ENCODE measurements at places on chromosomes 4 and X.

DNA sequence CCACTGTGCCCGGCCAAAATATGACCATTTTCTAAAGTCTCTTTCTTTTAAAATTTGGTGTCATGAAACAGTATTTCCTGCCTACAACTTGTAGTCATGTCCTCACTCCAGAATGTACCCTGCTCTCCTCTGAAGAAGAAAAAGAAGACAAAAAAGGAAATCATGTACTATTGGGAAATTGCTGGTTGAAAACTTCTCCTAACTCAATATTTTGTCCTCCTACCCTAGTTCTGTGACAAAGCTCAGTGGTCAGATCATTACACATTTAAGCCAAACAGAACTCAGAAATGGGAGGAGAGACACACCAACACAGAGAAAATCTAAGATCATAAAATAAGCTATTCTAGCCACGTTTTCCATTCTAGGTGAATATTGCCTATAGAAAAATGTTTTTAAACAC lies 127.7 kb downstream of the IRF2 start:
- no peak for DNase-seq

DNA sequence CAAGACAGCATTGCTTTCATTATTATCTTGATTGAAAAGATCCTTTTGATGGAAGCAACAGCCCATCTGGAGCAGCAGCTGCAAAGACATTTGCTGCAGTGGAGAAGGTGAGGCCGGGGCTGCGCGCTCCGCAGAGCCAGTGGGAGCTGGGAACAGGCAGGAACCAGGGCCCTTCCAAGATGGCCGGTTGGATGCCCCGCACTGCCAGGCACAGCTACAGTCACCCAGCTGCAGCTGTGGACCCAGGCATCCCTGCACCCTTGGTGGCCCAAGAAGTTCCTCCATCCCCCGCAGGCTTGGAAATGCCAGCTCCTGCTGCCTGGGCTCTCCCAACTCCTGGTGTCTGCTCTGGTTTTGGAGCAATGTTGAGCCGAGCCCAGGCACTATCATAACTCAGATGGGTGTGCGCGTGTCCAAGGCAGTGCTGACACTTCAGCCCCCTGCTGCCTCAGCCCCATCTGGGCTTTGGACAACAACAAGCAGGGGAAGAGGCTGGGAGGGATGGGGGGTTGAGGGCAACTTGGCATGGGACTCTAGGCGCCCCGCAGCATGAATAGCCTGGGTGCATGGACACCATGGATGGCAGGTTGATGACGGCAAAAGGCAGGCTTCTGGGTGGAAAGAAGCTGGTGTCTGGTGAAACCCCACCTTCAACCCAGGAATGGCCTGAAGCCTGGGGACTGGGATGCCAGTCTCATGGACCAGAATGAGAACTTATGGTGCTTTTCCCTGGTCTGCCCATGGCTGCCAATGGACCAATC lies 371.8 kb downstream of the FSTL5 start:
- no peak for DNase-seq

GRCh38 chr4:150211799-150212445 lies 133.7 kb downstream of the DCLK2 start:
- DNase-seq = no peak

DNA sequence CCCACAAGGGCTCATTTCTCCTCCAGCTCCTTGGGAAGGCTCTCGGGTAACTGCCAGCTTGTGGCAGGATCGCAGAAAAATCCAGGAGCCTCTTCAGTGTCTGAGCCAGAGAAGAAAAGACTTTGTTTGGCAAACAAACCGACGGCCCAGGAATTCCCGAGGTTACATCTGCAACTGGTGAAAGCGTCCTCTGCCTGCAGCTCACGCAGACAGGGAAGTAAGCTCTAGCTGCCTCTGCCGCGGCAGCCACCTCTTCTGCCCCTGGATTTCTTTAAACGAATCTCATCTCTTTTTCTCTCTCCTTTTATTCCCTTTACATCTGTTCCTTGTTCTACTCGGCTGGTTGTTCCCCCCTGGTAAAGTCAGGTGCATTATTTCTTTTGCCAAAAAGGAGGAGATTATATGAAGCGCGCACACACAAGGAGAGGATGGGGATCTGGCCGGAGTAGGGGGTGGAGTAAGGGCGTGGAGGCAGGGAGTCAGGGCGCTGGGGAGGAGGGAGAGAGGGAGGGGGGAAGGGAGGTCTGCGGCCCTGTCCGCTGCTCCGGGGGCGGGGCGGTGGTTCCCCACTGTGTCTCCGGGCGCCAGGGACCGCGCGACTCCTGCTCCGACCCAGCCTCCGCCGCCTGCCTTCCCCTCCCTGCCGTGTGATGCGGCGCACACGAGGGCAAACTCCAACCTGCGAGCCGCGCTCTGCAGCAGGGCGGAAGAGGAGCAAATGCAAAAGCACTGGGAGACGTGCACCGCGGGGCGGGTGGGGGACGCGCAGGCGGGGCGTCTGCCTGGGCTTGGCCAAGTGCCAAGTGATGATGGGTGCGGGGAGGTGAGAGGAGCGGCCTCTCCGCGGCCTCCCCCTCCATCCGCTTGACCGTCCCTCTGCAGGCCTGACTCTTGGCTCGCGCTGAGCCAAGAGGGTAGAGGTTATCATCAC lies at the start of gene DCHS2:
DCHS2 (minus strand) TSS at position 459 of the 931 bp plus-strand sequence; CDS start at position 15, 444 bp downstream.
- DNase-seq = no peak

GRCh38 chrX:132957211-132958090 lies 978 bp downstream of the HS6ST2 start:
- no peak for DNase-seq

GRCh38 chr4:152352622-152353116 lies 183.2 kb downstream of the FBXW7 start:
- peak; percentile 93 for DNase-seq

DNA sequence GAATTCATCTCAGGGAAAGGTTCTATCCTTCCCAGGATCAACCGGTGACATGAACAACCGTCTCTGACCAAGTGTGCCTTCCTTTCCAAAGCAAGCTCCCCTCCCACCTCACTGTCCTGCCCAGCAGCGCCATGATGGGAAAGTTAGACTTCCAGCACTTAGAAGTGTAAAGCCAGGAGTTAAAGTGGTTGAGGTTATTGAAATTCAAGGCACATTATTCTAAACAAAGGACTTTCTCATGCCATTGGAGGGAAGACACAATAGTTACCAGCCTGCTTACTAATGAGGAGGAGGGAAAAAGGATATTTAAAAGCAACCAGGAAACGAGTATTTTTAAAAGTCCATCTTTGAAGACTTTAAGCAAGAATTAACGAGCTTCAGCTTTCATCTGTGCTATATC lies 96.8 kb downstream of the NSUN7 start:
- no peak for DNase-seq

DNA sequence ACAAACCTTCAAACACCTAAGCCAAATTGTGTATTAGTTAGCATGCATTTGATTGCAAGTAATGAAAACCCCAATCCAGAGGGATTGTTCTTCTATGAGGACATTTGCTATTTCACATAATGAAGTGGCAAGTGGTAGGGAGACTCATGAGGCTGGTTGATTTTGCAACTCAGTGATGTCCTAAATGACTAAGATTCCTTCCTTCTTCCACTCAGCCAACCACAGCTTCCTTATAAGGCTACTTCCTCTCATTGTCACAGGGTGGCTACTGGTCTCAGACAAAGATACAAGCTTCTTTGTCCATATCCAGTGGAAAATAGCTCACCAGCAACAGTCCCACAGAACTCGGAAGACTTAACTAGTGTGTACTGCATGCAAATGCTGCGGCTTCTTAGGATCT lies 5.3 kb upstream of the OTC start:
- no peak for DNase-seq

DNA sequence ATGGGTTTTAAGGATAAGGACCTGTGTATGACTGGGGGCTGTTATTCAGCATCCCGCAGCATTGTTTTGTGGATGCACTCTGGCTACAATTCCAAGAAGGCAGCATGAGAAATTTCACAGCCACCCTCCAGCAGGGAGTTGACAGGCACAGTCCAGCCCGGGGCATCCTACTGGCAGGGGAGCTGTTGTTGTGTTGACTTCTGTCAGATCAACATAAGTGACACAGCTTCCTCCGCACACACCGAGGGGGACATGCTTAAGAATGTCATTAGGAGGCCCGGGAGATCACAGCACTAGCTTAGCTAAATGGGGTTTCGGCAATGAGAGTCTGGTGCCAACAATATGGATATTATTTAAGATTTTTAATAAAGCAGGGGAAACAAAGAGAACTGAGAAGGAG lies 326.5 kb downstream of the ASMT start:
- DNase-seq = no peak

DNA sequence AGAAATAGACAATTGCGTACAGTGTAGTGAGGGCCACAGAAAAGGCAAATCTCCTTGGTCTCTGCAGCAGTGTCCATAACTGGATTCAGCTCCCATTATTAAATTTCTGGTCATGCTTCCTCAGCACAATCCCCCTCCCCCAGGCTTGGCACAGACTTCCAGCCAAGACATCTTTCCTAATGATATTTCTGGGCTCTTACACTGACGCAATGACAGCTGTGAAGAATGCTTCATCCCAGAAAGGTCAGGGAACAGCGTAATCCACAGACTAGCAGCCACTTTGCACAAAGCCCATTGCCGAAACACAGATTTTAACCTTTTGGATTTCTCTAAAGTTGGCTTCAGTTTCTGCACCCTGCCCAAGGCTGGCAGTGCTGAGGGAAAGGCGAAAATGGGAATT lies 597.6 kb upstream of the CPEB2 start:
- no peak for DNase-seq

DNA sequence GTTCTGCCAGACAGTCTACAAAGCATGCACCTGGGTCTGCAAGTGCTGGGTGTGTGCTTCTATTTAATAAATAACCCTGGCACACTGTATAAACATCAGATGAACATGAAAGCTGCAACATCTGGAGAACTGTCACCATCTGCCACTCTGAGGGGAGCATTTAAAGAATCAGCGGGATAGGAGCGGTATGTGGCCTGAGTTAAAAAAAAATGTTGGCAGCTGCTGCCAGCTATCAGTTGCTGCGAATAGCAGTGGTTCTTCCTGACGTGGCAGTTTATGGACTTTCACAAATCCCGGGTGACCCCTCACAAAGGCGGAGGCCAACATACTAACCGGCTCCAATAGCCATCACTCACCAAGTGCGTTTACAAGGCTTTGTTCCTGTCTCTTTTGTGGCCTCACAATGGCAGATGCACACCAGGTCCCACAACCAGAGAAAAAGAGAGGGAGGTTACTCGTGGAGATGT lies 95.1 kb downstream of the RASL11B start:
- DNase-seq = no peak

DNA sequence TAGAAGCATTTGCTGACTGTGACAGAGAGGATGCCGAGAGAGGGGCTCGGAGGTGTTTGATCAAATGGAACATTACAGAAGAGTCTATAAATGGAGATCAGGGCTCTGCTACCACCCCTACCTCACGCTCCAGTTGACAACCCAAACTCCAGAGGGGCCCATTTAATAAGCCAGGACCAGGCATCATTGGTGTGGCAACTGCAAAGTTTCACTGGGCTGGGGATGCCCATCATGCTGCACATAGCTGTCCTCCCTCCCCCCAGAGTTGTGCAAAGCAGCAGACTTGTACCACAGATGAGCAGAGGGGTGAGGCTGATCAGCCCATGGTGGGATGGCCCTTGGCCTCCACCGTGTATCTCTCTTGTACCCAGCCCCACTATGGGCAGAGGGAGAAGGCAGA lies 38.2 kb upstream of the XPNPEP2 start:
- no peak for DNase-seq

- no peak for DNase-seq
These were observed 33.1 kb downstream of the MSL3 start for GRCh38 chrX:11791090-11791489.

GRCh38 chr4:69563424-69563823 lies 67.7 kb upstream of the UGT2B4 start:
- DNase-seq = no peak

DNA sequence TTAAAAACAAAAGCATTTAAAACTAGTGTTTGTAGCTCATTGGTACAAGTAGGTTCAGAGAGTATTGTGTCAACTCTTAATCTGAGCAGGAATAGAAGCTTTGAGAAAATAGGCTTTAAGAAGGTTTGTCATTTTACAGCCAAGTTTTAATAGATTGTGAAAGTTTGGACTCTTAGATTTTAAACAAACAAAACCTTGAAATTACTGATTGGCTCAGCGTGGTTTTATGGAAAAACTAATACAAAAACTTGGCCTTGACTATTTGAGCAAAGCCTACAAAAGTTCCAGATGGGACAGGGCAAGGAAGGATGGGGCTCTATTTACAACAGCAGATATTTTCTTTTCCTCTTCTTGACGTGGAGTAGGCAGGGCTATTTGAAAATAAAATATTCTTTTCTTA lies 16.5 kb downstream of the ZFX start:
- no peak for DNase-seq

- no peak for DNase-seq
These were observed 317 bp upstream of the FRMPD4 start for GRCh38 chrX:12137951-12138360.

GRCh38 chr4:176789955-176790354 lies 2.8 kb downstream of the VEGFC start:
- no peak for DNase-seq

DNA sequence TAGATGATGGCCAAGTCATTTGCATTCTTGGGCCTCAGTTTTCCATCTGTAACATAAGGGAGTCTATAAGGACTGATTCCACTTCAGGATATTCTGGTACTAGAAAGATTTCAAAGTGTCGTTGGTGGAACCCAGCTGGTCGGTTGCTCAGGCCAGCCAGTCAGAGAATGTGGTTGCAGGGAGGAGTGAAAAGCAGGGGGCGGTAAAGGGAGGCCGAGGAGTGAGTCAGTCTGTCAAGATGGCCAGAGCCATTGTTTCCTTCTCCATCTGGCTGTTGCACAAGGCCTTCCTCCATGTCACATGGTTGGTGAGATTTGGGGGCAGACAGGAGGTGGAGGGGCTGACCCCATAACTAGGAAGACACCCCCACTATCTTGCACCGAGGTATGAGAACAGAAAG lies 38.2 kb downstream of the STARD8 start:
- DNase-seq = no peak

GRCh38 chr4:152187693-152188092 lies 348.2 kb downstream of the FBXW7 start:
- DNase-seq = no peak

- DNase-seq = no peak
These were observed 110.6 kb upstream of the CBR4 start for GRCh38 chr4:169120624-169121023.

GRCh38 chr4:47270201-47270888 lies 193.2 kb downstream of the COMMD8 start:
- no peak for DNase-seq

DNA sequence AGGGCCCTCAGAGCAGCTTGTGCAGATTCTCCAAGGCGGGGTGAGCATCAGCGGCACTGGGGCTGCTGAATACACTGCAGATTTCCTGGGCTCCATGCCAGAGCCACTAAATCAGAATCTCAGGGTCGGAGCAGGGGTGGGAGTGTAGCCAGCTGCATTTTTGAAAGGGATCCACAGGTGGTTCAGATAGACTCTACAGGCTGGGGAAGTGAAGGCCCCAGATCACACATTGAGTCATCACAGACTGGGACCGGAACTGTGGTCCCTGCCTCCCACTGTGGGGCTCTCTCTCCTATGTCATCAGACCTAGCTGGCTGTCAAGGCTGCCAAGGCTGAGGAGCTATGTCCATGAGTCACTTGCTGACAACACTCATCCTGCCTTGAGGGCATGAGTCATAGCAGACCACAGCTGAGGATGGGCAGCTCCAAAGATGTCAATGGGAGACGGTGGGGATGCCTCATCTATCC lies 162.3 kb upstream of the MAMLD1 start:
- DNase-seq = no peak

- no peak for DNase-seq
These were observed 12.7 kb upstream of the ACSL1 start for GRCh38 chr4:184838249-184839074.

Data from cerebellar nuclear complex (tissue), 1 donor.